ENCODE measurements at places on chromosomes 1 and 21. TPM values are rescaled to one million over a fixed set of nuclear protein-coding genes. Genes with fewer than 3 reads are reported as not detected.

- DNase-seq: no peak
These were observed 24.5 kb downstream of the HIVEP3 start for GRCh38 chr1:41894101-41894807.

DNA sequence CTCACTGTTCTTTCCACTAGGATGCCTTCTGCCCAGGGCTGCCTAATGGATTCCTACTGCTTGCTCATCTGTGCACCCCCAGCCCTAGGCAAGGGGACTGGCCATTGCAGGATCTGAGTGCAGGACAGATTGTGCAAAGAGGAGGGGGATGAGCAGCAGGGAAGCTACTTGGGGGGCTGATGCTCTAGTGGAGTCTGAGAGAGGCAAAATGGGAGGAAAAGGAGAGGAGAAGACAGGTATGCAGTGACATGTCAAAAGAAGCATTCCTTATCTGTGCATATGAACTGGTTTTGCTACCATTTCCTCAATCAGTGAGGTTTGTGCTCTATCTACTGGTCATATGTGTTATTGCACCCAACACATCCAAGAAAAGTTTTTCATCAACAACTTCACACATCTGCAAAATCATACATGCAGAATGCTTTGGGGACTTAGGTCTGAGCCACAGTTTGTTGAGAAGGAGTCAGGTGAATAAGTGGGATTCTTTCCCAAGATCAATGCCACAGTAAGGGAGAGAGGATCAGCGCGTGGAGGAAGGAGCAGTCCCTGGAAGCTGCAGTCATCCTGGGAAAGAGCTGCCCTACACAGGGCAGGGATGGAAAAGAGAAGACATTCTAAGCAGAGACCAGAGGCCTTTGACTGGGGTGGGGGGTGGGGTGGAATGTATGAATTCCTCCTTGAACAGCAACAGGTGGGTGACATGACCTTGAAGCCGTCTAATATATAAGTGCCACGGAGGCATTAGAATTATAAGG lies 14.4 kb downstream of the SLC5A9 start:
- no peak for DNase-seq

DNA sequence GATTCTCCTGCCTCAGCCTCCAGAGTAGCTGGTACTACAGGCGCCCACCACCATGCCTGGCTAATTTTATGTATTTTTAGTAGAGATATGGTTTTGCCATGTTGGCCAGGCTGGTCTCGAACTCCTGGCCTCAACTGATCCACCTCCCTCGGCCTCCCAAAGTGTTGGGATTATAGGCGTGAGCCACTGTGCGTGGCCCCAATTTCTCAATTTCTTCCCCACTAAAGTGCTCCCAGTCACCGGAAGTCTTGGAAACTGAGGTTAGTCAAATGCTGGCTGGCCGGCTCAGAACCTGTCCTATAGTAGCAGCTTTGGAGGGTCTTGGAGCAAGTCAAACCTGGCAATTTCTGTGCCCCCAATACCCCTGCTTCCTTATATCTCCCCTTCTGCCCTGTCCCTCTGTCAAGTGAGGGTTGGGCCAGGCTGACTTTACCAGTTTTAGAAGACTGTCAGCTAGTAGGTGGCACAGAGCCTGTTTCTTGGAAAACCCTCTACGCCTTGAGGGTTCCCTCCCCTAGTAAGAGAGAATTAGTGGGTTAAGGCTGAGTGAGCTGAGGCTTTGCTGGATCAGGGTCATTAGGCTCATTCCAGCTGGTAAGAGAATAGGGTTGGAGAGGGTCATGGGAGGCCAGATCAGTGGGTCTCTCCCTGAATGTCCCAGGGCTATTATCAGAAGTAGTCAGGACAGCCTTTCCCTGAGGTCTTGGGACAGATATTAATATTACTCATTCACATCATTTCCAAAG lies 8.3 kb upstream of the EPB41 start:
- DNase-seq: no peak

NHLH1 gene
- not detected for total RNA-seq

Measured in CD4-positive, alpha-beta T cell (primary cell).